ENCODE measurements at places on chromosomes 12 and 14.

- DNase-seq: no peak
Observed at GRCh38 chr14:85273099-85273677, 256.8 kb upstream of the FLRT2 start.

GRCh38 chr12:115294453-115295133 lies 610.6 kb upstream of the TBX3 start:
- peak; percentile 2 for DNase-seq

- DNase-seq: no peak
Observed at GRCh38 chr12:21675641-21676040, 18.0 kb upstream of the LDHB start.

DNA sequence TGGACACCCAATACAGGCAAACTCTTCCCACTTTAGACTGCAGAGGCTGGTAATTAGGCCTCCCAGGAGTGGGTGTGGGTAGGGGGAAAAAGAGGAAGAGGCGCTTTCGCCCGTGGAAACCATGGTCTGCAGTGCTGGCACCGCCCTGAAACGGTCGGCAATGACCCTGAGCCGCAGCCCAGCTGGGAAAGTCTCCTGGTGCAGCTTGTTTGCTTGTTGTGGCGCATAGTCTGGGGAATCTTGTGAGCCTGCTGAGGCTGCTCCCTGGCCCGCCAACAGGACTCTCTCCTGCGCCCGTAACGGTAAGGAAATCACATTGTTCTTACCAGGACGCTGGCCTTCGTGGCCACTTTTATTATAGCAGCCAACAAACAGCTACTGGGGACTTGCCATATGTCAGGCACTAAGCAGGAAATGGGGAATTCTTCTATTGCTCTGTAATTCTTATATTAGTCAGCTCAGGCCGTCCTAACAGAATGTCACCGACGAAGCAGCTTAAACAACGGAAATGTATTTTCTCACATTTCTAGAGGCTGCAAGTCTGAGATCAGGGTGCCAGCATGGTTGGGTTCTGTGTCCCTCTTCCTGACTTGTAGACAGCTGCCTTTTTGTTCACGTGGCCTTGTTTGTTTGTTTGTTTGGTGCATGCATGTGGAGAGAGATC lies 52.5 kb upstream of the RIN3 start:
- DNase-seq: no peak

- no peak for DNase-seq
Observed at GRCh38 chr12:42090899-42091298, 53.8 kb downstream of the GXYLT1 start.

DNA sequence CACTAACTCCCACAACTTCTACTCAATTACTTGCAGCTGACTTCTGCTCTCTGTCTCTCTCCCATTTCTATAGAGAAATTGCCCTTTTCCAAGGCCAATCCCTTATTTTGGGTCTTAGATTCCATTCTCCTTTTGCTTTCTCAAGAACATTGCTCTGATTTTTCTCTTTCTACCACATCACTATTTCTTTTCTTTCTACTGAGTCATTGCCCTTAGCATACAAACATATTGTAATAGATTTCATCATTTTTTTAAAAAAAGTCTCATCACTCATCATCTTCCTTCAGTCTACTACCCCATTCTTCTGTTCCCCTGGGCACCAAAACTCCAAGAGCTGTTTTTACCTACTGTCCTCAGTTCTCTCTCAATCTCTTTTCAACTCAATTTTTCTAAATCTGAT lies 4.4 kb upstream of the KCNA1 start:
- DNase-seq: no peak

DNA sequence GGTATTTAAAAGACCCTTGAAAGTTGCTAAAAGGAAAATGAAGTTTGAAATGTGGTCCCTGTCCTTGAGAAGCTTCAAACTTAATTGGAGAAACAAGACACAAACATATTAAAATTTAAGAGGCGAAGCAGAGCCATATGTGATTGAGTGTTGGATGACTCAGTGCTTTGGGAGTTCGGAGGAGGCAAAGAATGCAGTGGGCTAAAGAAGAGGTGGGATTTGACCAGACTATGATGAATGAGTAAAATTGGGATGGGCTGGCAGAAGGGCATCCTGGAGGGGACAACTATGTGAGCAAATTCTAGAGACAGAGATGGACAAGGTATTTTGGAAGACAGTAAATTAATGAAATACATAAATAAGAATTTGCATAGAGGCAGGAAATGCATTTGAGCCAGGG lies 358.6 kb downstream of the EGLN3 start:
- DNase-seq: no peak

DNA sequence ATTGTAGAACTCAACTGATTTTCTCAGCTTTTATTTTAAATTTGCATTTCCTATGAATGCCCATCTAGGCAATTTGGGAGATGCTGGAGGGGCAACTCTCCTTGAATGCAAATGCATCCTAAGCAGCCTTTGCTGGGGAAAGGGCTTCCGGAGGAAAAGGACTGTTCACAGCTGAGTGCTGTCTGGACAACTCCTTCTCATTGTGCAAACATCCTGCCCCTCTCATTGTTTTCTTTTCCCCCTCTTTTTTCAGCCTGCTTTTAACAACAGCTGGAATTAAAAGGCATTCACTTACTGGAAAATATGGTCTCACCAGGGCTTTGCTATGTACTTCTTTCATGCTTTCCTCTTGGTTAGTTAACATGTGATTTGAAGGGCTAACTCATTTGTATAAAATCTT lies 397.8 kb downstream of the FUT8 start:
- peak; percentile 9 for DNase-seq

- peak; percentile 77 for DNase-seq
Observed at GRCh38 chr12:122062832-122063693, 15.5 kb upstream of the MLXIP start.

GRCh38 chr14:59240356-59240755 lies 51.9 kb downstream of the DAAM1 start:
- no peak for DNase-seq
